Fibroblast of skin of left biceps (primary cell): ENCODE measurements at places on chromosomes 2 and 18.

DNA sequence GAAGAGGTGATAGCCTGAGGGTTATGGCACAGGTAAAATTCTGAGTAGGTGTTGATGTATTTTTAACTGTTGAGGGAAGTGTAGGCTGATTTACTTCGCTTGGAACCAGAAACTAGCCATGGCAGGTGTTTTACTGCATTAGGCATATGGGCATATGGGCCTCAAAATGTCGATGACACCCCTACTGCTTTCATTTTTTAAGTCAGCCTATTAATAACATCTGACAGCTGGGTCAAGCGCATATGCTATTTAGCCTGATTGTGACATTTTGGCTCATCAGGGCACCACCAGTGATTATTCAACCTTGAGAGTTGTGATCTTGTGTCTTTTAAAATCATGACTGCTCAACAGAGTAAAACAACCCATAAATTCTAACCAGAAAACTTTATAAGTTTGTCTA, 1396.9 kb upstream of the NXPH2 start:
- DNase-seq, result no peak

DNA sequence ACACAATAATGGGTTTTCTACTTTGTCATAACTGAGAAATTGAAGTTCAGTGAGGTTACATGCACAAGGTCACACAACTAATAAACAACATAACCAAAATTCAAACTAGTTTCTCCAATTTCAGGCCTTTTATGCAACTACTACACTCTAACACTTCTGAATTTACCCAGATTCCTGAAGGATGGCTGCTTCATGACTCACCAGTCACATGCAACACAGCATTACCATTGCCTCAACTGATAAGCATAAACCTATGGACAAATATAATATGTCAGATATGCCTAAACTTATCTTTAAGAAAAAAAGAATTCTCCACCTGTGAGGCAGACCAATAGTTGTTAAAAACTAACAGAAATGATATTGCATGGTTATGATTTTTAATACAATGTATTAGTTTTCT, 586.5 kb upstream of the SLC8A1 start:
- no peak for DNase-seq

DNA sequence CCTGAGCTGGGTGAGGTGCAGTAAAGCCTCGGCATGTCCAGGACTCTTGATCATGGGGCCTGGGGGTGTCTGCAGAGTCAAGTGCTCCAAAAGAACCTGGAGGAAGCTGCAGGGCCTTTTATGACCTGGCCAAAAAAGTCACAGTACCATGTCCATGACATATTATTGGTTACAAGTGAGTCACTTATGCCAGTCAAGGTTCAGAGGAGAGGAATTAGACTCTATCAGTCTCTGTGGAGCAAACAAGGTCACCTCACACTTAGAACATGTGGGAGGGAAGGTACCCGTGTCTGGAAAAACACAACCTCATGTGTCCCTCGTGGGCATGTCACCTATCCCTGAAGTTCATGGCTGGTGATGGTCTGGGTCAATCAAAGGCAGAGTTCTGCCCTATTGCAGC, 465.7 kb downstream of the FBXO15 start:
- no peak for DNase-seq

DNA sequence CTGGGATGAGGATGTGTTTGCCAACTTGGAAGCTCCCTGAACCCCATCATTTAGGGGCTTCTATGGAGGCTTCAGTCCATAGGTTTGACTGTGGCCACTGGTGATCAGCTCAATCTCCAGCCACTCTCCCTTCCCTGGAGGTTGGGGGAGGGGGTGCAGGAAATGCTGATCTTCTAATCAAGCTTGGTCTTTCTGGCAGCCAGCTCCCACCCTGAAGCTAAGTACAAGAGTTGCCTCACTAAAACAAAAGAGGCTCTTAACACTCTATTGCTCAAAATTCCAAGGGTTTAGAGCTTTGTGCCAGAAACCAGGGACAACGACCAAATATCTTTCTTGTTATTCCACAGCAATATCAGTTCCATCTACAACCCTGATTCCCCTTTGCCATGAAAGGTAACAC, 19.4 kb upstream of the MPPE1 start:
- DNase-seq, result no peak

GRCh38 chr2:51065276-51065675, 33.3 kb upstream of the NRXN1 start:
- no peak for DNase-seq
